HS-5 (cell line): ENCODE measurements at places on chromosomes 11 and 22.

- no peak for DNase-seq
Observed at GRCh38 chr11:60767388-60767811, 10.7 kb downstream of the MS4A15 start.

DNA sequence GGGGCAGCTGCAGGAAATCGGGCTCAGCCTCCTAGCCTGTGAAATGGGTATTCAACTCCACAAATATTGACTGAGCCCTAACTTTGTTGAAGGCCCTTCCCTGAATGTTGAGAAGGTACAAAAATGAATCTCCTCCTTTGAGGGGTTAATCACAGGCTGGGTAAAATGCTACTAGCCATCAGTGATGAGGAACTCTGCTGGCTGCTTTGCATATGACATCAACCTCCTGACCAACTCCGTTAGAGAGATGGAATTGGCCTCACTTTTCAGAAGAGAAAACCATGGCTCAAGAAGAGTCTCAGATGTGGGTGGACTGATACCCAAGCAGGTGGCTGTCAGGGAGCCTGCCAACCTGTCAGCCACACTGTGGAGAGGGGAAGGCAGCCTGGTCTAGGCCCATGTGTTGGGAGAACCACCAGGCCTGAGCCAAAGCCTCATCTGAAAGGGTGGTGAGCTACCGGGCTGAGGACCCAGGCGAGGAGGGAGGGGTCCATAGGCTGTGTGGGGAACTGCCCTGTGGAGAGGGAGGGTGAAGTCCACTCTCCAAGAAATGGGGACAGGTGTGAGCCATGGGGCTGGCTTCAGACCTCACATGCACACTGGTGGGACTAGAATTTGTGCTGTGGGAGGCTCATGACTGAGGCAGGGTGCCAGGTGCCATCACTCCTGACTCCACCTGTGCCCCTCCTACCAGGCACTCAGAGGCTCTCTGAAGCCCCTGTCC, 11.8 kb downstream of the CDCA5 start:
- no peak for DNase-seq

GRCh38 chr22:38087855-38088254, 3.9 kb upstream of the SLC16A8 start:
- no peak for DNase-seq

- DNase-seq: no peak
Observed at GRCh38 chr11:66100272-66101065, 30.4 kb downstream of the PACS1 start.

DNA sequence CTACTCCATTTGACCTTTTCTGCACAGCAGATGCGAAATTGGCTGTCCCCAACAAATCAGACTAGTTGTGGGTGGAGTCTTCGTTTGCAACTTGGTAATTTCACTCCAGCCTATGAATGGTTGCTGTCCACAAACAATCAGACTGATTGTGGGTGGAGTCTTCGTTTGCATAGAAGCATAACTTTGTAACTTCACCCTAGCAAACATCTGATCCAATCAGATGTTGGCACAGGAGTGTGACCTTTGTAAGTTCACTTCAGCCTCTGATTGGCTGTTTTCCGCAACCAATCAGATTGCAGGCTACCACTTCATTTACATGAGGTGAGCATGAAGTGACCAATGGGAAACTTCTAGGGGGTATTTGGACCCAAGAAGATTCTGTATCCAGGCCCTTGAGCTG, 16.3 kb upstream of the CABP2 start:
- no peak for DNase-seq

GRCh38 chr11:1852877-1853276, at the start of gene LSP1:
Gene LSP1 (plus strand): TSS chr11:1853084. CDS start chr11:1853145, 61 bp downstream.
- no peak for DNase-seq

- no peak for DNase-seq
Observed at GRCh38 chr11:131689049-131689925, 318.9 kb downstream of the NTM start.

DNA sequence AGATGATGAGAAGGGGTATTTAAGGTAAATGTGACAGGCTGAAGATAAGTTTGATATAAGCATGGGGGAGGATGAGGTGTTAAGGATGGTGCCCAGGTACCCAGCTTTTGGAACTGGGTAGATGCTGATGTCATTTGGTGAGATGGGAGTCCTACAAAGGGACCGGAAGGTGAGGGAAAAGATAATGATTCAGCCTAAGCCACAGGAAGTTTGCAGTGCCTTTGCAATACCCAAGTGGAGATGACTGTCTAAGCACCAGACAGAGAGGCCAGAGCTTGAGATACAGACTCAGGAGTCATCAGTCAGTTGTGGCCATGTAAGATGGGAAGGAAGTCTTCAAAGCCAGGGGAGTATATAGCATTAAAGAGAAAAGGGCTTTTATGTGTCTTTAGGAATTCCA, 30.0 kb upstream of the SMCO4 start:
- no peak for DNase-seq

DNA sequence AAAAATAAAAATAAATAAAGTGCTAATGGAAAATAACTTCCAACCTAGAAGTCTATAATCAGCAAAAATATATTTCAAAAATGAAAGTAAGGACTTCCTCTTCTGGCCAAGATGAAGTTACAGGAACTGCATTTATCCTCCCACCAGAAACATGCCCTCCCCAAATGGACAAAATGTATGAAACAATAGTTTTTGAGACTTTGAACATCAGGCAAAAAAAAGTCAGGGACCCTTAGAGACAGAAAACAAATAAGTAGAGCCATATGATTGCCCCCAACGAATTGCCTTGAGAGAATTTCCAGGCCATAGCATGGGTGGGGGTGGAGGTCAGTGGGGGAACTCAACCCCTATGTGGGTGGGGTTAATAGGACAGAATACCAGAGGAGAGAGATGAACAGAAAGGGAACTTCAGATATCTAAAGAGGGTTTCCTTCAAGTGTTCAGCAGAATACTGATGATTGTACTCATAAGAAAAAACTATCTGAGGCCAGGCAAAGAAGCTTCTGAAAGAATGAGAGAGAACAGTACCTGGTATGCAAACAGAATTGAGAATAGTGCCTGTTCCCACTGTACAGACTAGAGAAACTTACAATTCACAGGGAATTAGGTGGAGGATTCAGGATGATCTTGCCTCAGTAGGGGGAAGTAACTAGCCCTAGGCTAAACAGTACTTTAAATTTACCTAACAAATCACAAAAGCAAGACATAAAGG, 26.6 kb upstream of the IL10RA start:
- DNase-seq: no peak

- peak; percentile 14 for DNase-seq
Observed at GRCh38 chr11:4134806-4135205, 40.2 kb downstream of the RRM1 start.

GRCh38 chr11:64443001-64443400, 84.0 kb downstream of the RPS6KA4 start:
- DNase-seq: no peak

DNA sequence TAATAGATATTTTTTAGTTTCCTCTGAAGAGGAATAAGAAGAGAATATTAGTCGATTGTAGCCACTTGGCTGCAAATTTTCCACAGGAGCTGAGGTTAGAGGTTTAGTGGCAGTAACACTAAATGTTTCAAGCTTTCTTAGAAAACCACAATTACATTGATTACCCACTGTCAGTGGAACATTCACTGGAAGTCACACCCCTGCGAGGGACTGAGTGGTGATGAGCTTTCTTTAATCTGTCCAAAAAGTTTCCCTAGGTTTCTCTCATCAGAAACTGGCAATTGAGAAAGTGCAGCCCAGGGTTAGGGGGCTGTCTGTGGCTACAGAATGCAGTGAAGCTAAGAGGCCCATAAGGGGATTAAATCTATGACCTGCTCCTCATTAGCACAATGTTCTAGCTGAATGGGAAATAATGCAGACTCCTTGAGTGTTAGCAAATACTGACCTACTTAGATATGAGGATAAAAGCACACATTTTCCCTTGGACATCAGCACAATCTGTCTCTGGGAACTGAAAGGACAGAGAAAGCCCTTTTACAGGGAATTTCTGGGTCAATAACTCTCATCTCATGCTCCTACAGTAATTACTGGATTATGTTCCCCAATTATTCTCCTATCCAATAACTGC, 189.5 kb downstream of the FAM76B start:
- no peak for DNase-seq

GRCh38 chr11:36105743-36106581, 162.1 kb downstream of the LDLRAD3 start:
- DNase-seq: no peak

- DNase-seq: no peak
Observed at GRCh38 chr11:102773386-102773785, 7.0 kb downstream of the MMP10 start.

- no peak for DNase-seq
Observed at GRCh38 chr11:695288-695537, 191 bp upstream of the DEAF1 start.

- no peak for DNase-seq
Observed at GRCh38 chr22:17945156-17945887, 79.0 kb downstream of the MICAL3 start.

DNA sequence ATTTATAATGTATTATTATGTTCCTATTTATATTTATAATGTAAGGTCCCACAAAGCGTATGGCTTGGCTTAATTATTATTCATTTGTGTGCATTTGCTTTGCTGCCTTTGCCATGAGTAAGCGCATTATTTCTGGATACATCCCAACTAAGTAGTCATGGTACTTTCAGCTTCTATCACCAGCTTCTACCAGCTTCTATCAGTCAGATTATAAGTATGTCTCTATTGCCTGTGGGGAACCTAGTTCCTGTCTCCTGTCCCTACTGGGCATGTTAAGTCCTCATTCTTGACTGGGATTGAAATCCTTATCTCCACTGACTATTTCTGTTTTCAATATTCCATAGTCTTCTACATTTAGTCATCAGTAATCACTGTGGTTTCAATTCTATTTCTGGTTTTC, 33.5 kb upstream of the OR10W1 start:
- DNase-seq: peak; percentile 76

- DNase-seq: no peak
Observed at GRCh38 chr11:96215110-96215782, 127.7 kb downstream of the MAML2 start.

- DNase-seq: no peak
Observed at GRCh38 chr11:127000291-127000968, at the start of gene KIRREL3. Gene KIRREL3 (minus strand): TSS chr11:127000770.

- DNase-seq: no peak
Observed at GRCh38 chr11:111229604-111230003, 15.9 kb upstream of the POU2AF2 start.

GRCh38 chr11:126158054-126158791, 53.2 kb downstream of the RPUSD4 start:
- no peak for DNase-seq

DNA sequence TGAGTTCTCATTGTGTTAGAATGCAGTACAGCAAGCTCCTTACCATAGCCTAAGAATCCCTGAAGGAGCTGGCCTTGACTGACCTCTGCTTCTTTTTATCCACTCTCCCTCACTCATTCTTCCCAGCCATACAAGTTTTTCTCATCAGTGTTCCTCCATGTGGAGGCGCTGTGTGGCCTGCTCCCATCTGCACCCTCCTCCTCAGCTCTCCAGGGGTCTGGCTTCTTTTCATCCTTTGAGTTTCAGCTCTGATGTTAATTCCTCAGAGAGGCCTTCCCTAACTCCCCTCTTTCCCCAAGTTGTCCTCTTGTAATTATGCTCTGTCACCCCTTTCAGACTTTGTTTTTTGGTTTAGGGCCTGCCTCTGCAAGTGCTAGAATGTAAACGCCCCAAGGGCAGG, 144.8 kb downstream of the WNT7B start:
- DNase-seq: no peak

GRCh38 chr22:50675553-50676179, 3.0 kb downstream of the SHANK3 start:
- no peak for DNase-seq

DNA sequence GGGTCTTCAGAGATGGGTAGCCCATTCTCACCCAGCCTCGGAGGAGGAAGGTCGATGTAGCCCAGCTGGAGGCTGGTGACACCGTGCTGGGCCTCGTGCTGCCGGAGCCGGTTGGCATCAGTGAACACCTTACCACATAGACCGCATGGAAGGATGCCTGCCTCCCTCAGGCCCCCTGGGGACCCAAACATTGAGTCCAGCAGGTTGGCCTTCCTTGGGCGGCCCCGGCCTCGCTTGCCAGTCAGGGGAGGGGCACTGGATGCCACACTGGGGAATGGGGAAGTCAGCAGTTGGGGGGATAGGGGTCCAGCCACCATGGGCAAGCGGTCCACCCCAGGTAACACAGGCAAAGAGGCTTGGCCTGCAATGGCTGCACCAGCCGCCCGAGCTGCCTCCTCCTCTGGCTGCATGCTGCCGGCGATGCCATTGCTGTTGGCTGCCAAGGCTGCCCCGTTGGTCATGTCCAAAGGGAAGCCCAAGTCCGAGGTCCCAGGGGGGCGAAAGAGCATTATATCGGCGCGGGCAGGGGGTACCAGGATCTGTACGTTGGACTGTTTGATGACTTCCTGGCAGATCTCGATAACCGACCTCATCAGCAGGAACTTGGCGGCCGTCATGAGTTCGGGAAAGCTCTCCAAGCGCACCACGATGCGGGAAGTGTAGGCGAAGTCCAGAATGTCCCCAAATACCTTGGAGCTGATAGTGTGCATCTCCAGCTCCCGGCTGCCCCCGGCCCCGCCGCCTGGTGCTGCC, 1.4 kb downstream of the PATZ1 start:
- DNase-seq: no peak

DNA sequence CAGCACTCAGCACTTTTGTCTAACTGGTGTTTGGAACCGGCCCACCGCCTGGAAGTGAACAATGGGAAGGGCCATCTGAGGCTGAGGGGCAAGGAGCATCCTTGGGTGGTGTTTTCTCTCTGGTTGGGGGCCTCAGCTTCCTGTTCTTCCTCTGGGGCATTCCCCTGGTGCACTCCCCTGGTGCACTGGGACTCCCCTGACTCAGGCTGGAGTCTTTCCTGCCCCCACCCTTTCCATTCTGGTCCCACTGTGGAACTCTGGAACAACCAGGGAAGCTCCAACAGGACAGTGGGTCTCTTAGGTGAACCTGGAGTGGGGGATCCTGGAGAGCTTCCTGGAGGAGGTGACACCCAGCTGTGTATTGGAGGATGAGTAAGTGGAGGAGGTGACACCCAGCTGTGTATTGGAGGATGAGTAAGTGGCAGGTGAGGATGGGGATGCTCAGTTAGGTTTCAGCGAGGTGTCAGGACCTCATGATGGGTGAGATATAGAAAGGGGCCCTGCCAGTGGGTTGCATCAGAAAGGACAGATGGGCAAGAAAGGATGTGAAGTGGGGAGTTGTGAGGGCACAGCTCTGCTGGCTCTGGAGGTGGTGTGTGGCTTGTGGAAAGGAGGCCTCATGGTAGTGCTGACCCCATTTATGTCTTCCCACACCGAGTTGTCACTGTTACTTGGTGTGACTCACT, 132.1 kb downstream of the OSBP2 start:
- DNase-seq: no peak

GRCh38 chr22:38881997-38882879, 10.2 kb upstream of the CBX6 start:
- no peak for DNase-seq
